ENCODE measurements at places on chromosomes 6 and 20.
A peak's percentile ranks its signal among the peaks of the same experiment; 100 is the strongest.

GRCh38 chr6:47042275-47042791 is at the start of gene ADGRF1:
TSS of gene ADGRF1 (minus strand) at chr6:47042332. CDS start at chr6:47029061, 13,271 bp downstream.
- DNase-seq = no peak

- no peak for DNase-seq
Measured at GRCh38 chr6:21264288-21265033, 329.1 kb upstream of the SOX4 start.

GRCh38 chr6:17012421-17013225 is 89.2 kb upstream of the STMND1 start:
- DNase-seq = no peak

DNA sequence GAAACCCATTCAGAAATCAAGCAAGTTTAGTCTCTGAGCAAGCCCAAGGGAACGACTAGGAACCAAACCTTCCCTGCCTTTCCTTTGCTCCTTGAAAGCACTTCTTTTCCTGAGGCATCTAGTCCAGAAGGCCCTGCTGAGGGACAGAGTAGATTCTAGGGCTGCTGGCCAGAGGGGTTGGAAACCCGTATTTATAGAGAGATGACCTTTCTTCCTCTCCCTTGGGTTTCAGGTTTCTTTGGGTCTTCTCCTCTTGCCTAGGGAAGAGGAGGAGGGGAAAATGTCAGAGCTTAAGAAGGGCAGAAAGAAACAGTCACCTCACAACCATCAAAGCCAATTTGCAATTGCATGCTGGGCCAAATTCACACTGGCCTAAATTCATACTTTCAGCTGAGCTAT is 5.8 kb downstream of the APOBEC2 start:
- DNase-seq = no peak

- peak; percentile 22 for DNase-seq
Measured at GRCh38 chr20:57772349-57772964, 62.6 kb upstream of the PMEPA1 start.

GRCh38 chr20:11581271-11581670 is 336.4 kb upstream of the BTBD3 start:
- no peak for DNase-seq

GRCh38 chr20:41398408-41398807 is 31.8 kb upstream of the EMILIN3 start:
- DNase-seq = no peak

GRCh38 chr20:7903429-7903828 is 36.8 kb downstream of the HAO1 start:
- no peak for DNase-seq

DNA sequence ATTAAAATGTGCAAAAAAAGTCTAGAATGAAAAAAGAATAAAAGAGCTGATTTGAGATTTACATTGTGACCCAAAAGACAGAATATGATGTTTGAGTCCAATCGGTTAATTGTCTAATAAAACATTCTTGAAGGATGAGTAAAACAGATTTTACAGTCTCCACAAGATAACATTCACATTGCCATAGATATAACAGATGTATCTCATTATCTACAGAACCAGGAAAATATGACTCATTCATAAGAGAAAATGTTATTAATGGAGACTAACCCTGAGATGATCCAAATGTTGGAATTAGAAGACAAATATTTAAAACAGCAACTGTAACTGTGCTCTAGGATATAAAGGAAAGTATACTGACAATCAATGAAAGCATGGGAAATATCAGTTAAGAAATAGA is 141.7 kb downstream of the RFX6 start:
- DNase-seq = no peak

GRCh38 chr6:11771473-11772048 is 7.0 kb downstream of the ADTRP start:
- DNase-seq = no peak

DNA sequence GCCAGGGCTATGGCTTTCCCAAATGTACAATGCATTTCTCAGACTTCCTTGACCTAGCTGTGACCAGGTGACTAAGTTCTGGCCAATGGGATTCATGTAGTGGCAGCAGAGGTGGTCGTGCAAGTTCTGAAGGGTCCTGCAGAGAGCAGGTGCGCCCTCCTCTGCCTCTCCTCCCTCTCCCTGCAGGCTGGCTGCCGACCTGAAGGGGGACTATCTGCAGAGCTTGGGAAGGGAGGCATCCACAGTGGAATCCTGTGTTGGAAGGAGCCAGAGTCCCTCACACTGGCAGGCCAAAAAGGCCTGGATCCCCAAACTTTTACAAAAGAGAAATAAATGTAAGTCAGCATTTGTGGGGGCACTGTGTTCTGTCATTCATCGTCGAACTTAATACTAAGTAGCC is 66.6 kb downstream of the CDH26 start:
- no peak for DNase-seq

- DNase-seq = no peak
Measured at GRCh38 chr6:138278326-138278725, 60.0 kb upstream of the PBOV1 start.
